Body of pancreas (tissue), 4 donors: ENCODE measurements at places on chromosomes 3 and 15. TPM values are rescaled to one million over a fixed set of nuclear protein-coding genes. Genes with fewer than 3 reads are reported as not detected.

- DNase-seq = no peak
Observed at GRCh38 chr15:99472416-99473145, 93.2 kb upstream of the MEF2A start.

- DNase-seq = no peak
Observed at GRCh38 chr3:22364851-22365250, 613.8 kb upstream of the ZNF385D start.

The SOX14 gene
- total RNA-seq = not detected

The CCDC39 gene
- total RNA-seq = 0.66 TPM
